ENCODE measurements at places on chromosomes 11 and 22. TPM values are rescaled to one million over a fixed set of nuclear protein-coding genes. Genes with fewer than 3 reads are reported as not detected.

The DGCR6 gene
- total RNA-seq, result 0.16 TPM

The RAG2 gene
- total RNA-seq, result not detected

The LARGE2 gene
- total RNA-seq, result 0.19 TPM

The FAM89B gene
- total RNA-seq, result 48.4 TPM

The OR5P2 gene
- not detected for total RNA-seq

The C22orf15 gene
- not detected for total RNA-seq

The ASRGL1 gene
- 22.9 TPM for total RNA-seq
